ELR (cell line): ENCODE measurements at places on chromosomes 2 and 18.
A peak's percentile ranks its signal among the peaks of the same experiment; 100 is the strongest.

- DNase-seq, result no peak
Measured at GRCh38 chr2:129483366-129483765, 496.1 kb upstream of the RAB6C start.

DNA sequence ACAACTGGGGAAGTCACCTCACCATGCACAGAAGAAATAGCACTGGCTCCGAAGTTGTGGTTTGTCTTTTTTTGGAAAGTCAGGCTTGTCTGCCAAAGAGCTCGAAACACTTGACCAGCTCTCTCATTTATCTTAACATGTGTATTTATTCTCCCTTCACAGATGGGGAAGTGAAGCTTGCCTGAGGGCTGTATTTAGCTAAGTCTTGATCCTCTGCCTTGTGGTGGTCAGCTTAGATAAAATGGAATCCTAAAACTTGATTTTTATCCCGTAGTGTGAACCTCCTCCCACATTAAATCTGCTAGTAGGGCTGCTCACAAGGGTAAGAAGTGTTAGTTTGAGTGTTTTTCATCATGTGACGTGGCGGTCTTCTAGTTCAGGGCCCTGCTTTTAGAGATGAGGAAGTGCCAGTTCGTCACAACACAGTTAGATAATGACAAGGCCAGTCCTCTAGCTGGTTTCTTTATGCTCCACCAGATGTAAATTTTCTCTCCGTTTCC, 89.7 kb downstream of the TMEM247 start:
- no peak for DNase-seq

GRCh38 chr2:114534116-114535084, 92.0 kb downstream of the DPP10 start:
- DNase-seq, result no peak

DNA sequence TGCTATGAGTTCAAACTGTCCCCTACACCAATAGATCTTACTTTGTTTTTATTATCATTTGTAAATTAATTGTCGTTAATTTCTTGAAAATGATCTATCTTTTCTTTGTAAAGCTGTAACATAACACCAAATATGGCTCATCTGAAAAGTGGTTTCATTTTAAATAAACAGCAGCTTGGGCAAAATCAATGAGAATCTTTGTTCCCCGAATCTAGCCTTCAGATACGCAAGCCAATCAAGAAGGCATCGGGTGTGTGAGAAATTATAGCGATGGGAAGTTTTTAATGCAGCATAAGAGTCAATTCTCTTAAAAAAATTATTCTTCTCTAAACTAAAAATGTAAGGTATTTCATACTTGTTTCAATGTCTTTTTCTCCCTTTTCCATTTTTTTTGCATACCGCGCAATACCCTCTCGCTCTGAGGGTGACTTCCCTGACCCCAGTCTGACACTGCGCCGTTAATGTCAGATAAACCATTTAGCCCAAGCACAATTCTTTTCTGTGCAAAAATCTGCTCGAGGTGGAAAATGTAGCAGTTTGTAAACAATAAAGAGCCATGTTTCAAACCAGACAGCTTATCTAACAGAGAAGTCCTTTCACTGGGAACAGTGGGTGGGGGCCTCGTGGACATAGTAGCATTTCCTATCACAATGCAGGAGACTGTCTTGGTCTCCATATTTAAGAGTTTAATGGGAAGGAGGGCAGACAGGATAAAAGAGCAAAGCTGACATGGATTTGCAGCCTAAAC, 129.4 kb downstream of the TCF4 start:
- DNase-seq, result no peak

GRCh38 chr2:38446906-38447561, 70.0 kb upstream of the ATL2 start:
- no peak for DNase-seq

DNA sequence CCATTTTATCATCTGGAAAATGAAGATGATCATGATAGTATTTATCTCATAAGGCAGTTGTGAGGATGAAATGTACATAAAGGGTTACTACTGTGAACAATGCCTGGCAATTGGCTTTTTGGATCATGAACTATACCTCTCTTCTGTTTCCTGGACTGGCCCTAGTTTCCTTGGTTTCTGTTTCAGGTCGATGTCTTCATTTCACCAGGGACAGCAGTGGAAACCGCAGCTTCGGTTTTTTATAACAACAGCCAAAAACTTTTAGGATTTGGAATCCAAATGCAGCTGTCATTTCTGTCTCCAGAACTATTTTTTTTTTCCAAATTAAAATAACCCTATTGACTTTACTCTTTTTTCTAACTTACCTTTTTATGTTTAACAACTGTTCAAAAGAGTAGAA, 425.1 kb downstream of the RND3 start:
- DNase-seq, result no peak

DNA sequence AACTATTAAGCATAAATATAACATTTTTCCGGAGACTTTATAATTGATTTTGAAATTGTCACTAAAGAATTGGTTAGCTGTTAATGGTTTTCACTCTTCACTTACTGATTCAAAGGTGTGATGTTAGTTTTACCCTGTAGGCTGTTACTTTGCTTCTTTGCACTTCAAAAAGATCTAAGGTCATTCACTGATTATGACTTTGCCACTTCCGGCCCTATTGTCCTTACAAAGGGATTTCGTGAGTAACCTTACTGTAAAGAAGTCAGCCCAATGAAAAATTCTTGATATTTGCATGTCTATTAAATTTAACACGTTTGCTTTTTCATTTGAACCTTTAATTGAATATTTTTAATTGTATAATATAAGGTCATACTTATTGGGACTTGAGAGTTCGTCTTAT, 61.4 kb downstream of the GREB1L start:
- DNase-seq, result peak; percentile 22

- DNase-seq, result no peak
Measured at GRCh38 chr18:41647914-41648313, 307.1 kb upstream of the PIK3C3 start.

DNA sequence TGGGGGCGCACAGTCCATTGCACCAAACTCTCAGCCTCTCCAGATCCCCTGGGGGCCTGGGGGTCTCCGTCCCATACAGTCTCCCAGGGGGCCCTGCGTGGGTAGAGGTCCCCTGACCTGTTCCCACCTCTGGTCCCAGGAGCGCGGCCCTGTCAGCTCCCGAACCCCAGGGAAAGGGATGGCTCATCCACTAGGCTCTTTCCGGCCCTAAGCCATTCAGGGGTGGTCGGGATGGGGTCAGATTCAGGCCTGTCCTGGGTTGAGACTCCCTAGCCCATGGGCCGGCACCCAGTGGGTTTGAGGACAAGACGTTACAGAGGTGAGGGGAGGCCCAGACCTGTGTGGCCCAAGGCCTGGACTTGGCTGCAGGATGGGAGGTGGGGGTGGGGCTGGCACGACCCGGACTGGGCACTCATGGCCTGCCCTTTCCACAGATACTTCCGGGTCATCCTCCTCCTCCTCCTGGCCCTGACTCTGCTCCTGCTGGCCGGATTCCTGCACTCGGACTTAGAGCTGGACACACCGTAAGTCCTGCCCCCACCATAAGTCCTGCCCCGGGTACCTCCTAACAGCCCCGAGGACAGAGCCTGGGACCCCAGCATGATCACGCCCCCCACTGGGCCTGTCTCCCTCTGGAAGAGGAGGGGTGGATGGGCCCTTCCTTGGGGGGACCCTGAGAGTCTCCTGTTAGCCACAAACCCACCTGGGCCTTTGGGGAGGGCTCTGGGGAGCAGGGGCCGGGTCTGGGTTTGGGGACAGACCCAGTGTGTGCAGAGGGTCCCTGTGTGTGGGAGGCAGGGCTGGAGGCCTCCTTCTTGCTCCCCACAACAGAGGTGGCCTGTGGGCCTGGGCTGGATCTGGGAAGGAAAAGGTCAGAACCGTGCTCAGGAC, 10.1 kb upstream of the NEU4 start:
- DNase-seq, result no peak

- DNase-seq, result no peak
Measured at GRCh38 chr18:62164855-62165487, 21.9 kb downstream of the PIGN start.

DNA sequence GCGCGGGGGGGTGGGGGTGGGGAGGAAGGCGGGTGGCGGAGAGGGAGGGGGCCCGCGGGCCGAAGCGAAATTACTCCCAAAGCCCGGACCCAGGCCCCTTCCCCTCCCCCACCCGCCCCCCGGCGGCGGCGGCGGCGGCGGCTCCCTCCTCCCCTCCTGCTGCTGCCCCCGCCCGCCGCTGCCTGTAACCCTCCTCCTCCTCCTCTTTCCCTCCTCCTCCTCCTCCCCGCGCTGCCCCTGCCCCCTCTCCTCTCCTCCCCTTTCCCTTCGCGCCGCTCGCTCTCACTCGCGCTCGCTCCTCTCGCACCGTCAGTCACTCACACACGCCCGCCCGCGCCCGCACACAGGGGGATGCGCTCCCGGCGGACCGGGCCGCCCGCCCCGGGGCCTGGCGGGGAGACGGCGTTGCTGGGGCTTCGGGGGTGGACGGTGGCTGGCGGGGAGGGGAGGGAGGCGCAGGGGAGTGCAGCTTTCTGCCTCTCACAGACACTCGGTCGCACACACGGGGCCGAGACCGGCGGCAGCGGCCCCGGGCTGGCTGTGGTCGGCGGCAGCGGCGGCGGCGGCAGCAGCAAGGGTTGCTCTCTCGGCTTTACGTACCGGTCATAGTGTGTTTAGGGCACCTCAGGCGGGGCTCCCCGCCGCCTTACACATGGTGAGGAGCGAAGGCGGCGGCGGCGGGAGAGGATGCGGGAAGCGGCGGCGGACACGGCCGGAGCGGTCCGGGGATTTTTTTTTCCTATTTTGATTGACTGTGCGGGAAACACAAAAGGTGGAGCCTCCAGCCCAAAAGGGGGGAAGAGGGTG, 405 bp downstream of the SP3 start:
- DNase-seq, result peak; percentile 90

DNA sequence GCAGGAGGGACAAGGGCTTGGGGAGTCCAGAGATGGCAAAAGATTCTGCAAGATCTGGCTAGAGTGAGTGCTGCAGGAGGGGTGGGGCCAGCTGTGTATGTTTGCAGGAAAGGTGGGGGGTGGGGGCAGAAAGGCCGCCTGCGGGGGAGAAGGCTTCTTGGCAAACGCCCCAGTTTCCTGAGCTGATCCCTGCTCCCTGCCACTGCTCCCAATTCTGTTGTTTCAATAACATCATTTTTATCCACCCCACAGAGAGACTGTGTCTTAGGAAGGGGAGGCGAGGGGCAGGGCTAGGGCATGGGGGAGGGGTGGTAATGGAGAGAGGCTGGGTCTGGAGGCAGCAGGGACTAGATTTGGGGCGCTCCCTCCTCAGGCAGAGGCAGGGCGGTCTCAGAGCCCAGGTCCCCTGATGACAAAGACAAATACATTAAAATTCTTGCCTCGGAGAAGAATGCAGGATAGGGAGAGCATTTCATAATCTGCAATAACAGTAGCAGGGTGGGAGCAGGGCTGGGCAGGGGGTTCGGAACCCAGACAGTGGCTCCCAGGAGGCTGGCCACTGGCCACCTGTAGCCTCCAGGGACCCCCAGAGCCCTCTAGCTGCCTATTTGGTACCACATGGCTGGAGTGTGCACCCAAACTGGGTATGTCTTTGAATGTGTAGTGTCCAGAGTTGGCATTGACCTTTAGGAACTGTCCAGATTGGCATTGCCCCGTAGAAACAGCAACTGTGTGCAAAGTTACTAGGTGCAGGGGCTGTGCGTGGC, 2.1 kb upstream of the WNT6 start:
- DNase-seq, result no peak
